ENCODE measurements at places on chromosomes 6 and 20.
A peak's percentile ranks its signal among the peaks of the same experiment; 100 is the strongest.

GRCh38 chr6:113433335-113433991 lies 423.7 kb upstream of the MARCKS start:
- DNase-seq, result no peak

GRCh38 chr20:64220420-64220819 lies 35.1 kb upstream of the PCMTD2 start:
- DNase-seq, result no peak

DNA sequence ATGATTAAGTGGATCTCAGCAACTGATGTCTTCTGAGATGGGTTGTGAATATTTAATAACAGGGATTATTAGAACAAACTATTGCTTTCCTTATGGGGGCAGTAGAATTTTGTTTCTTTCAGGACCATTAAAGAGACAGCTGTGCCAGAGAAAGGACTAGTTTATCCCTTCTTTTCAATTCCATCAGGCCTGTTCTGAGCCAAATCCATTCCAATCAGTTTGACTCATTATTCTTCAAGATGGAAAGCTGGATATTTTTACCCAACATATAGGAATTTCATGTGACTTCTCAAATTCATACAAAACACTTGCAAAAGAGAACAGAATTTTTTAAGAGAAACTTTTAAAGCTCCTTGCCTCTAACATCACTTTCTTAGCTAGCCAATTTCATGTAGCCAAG lies 722.0 kb upstream of the FLRT3 start:
- DNase-seq, result no peak

GRCh38 chr6:4581468-4582385 lies 194.5 kb upstream of the CDYL start:
- no peak for DNase-seq

DNA sequence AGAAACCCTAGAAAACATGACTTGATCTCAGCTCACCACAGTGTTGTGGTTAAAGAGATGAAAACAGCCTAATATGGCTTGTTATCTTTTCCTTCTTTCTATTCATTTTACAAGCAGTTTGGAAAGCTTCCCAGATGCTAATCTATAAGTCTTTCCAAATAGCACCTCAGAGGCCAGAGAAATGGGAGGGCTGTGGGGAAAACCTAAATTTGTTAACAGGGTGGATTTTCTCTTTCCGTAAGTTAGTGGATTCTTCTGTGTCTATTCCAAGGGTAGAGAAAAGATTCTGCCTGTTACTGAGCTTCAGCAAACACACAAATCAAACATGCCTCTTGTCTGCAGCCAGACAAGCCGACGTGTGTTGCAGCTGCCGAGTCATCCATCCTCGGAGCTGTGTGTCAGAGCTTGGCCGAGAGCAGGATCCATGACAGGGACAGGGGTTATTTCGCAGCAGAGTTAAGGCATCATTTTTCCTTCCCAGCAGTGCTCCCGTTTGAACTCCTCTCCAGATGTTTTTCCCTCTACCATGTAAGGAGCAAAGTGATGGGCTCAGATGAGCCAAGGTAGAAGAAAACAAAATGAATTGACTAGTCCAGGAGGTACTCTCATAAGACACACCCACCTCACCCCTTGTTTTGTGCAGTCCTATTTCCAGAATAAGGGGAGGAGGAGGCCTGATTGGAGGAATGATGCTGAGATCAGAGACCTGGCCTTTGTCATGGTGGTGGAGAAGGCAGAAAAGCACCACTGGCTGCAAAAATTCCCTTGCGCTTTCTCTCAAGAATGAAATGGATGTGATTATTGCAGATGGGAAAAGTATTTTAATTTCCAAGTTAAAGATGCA lies 560.0 kb downstream of the C6orf118 start:
- DNase-seq, result peak; percentile 47

GRCh38 chr6:18501663-18502013 lies 114.5 kb downstream of the RNF144B start:
- DNase-seq, result no peak

DNA sequence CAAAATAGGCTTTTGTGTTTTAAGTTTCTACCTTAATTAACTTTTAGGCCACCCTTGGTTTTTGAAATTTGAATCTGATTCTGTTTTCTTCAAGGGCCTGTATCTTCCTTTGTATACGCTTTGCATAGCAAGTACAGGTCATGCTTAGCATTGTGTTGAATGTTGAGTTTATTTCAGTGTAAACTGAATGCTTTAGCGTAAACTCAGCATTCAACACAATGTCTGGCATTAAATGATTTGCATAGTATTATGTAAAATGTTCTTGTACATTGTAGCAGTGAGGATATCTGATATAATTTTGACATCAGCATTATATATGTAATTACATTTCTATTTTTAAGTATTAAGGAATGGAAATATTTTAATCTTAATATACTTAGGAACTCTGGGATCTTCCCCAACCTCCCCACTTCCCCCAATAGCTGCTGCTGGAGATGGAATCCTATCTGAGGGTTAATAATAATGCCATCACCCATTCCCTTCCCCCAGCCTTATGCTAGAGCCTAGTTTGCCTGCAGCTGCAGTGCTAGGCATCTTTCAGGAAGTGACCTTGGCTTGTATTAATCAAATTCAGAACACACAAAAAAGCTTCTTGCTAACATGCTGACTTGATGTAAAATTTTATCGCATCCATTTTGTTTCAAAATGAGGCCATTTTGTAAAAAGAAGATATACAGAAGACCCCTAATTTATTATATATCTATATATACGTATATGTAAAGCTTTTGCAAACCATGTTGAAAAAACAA lies 73.1 kb downstream of the NCOA3 start:
- no peak for DNase-seq

- DNase-seq, result no peak
Measured at GRCh38 chr20:22523499-22524392, 60.6 kb downstream of the FOXA2 start.

DNA sequence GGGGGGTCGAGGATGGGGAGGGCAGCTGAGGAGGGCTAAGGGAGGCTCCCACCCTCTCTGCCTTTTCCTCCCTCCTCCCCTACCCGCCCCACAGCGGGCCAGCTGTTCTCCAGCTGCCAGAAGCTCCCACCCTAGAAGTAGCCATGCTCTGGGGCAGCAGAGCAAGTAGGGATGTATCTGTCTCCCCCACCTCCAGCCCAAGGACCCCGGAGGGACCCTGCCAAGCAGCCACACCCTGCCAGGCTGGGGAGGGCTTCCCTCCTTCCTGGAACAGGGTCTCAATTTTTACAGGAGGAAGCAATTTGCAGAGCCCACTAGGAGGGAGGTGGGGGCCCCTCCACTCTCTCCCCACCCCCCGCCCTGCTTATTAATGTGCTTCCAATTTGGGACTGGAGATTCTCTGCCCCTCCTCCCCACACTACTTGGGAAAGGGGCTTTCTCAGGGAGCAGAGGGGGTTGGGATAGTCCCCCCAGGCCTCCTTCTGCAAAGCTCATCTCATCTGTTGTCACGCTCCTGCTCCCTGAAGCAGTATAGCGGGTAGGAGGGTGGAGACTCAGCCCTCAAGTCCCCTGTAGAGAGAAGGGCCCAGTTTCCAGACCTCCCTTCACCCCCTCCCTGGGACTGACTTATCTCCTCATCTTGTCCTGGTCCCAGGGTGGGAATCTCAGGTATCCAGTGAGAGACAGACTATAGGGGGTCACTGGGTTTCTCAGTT lies 4.5 kb downstream of the TEAD3 start:
- DNase-seq, result no peak

- DNase-seq, result no peak
Measured at GRCh38 chr6:143535189-143535614, 23.7 kb upstream of the FUCA2 start.

- DNase-seq, result no peak
Measured at GRCh38 chr20:49742948-49743347, 29.3 kb upstream of the B4GALT5 start.

DNA sequence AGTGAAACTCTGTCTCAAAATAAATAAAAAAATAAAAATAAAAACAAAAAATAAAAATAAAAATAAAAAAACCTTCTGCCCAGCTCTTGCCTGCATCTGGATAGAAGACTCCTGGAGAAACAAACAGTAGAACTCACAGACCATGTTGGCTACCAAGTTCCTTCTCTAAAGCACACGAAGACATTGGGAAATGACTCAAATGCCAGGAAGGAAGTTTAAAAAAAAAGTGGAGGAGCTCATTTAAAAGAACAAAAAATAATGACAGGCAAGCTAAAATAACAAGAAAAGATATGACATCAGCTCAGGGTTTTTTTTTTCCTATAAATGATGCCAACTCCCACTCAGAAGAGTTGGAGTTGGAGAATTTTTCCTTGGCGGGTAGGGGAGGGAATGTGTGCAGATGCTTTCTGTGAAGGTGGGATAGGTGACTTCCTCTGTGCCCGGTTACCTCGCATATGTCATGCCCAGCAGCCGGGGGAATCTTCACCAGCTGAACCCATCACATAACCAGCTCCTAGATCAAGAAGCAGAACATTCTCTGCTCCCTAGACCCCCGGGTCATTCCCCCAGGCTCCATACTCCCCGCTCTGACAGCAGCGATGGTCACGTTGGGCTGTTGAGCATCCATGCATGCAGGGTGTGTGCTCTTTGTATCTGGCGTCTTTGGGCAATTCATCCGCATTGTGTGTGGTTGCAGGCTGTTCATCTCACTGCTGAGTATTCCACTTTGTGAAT lies 17.3 kb upstream of the CD93 start:
- DNase-seq, result no peak

- DNase-seq, result no peak
Measured at GRCh38 chr6:28488916-28489365, 26.7 kb downstream of the GPX6 start.

DNA sequence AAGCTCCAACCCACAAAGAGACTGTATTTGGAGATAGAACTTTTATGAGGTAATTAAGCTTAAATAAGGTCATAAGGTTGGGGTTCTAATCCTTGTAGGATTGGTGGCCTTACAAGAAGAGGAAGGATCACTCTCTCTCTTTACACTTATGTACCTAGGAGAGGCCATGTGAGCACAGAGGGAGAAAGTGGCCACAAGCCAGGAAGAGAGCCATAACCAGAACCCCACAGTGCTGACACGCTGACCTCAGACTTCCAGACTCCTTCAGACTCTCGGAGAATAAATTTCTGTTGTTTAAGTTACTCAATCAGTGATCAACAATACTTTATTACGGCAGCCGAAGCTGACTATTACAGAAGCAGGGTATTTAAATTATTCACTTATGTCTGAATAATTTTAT lies 430.5 kb upstream of the EPHA7 start:
- no peak for DNase-seq

- no peak for DNase-seq
Measured at GRCh38 chr6:167819576-167819975, 7.1 kb upstream of the AFDN start.

DNA sequence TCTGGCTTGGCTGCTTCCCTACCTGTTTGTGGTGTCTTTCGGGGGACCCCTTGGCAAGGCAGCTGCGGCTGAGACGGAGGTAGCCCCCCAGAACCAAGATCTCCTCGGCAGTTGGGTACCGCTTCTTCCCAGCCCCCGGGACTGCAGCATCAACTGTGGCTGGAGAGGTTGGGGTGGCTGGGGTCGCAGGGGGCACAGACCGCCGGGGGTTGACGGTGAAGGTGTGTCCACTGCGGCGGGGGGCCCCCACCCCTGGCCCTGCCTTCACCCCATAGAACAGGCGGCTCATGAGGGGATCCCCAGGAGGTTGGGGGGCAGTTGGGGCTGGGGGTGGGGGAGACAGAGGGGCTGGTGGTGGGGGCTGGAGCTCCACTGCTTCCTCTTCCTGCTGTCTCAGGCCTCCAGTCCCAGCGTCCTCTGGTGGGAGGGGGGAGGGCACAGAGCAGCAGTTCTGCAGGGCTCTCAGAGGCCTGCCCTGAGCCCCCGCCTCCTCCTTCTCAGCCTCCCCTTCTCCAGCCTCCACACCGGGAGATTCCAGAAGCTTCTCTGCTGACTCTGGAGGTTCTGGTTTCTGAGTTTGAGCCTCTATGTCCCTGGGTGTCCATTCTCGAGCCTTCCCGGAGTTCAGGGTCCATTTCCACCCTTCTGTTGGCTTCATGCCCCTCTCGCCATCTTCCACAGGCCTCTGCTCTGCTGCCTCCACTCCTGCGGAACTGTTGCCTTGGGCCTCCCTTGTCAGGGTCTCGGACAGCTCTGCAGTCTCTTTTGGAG lies 1.9 kb downstream of the PPP1R18 start:
- no peak for DNase-seq

DNA sequence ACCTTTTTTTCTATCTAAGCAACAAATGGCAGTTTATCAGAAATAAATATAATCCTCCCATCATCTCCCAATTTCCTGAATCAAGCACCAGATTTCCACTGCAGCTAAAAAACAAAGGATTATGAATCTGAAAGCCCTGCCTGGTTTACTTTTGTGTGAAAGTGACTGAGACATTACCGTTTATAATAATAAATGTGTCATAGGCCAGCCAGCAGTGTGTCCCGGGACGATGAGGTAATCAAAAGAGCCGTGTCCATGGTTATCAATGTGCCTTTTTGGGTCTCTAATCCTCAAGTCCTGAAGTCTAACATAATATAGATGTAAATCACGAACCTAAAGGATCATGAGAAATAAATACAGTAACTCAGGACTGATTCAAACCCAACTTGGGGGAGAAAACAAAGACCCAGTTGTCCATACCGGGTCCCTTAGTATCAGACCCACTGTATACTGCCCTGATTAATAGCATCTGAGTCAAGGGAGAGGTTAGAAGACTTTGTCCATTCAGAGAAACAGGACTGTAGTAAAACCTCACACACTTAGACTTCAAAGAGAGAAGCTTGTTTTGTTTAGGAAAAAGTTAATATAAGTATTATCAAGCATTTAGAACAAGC lies 149.1 kb downstream of the SASH1 start:
- no peak for DNase-seq

- peak; percentile 86 for DNase-seq
Measured at GRCh38 chr6:100657678-100658330, 193.1 kb upstream of the SIM1 start.

DNA sequence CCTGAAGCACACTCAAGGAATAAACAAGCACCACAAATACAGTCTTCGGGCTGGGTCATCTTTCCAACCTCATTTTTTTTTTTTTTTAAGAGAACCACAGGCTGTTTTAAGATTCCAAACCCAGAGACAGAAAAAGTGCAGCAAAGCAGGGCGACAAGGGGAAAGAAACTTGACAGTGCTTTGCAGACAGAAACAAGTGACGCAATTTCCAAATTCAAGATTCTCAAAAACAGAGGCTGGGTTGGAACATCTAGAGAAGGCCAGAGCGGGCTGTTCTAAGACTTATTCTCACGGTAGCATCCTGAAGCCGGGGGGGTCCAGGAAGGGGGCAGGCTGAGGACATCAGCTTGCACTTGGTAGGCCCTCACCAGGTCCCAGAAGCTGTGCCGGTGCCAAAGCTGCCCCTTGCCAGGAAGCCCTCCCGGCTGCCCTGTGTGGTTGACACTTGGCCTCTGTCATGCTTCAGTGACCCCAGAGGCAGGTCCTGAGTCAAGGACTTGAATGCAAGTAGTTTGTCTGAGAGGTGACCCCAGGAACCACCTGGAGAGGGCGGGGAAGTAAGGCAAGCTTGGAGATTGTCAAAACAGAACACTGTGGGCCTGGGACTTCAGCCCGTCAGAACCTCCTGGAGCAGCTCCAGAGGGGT lies 50.5 kb downstream of the BMP7 start:
- no peak for DNase-seq

DNA sequence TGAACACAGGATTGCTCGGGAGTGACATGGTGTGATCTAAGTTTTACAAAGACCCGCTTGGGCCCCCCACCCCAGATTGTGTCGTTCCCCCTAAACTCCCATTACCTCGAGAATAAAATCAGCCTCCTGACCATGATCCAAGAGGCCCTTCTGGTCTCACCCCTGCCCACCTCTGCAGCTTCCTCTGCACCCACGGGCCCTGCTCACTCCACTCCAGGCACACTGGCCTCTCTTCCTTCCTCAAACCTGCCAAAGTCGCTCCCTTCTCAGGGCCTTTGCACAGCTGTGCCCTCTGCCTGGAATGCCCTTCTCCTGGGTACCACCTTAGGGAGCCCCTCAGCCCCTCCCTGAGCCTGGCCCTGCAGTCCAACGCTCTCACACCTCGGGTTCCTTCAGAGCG lies 17.9 kb downstream of the TGM2 start:
- DNase-seq, result peak; percentile 9

GRCh38 chr6:143936778-143937667 lies 71.0 kb downstream of the PLAGL1 start:
- no peak for DNase-seq

All from NCI-H748 treated with DMSO at 0.1 percent for 48 hours (cell line).